Fibroblast of the aortic adventitia (primary cell): ENCODE measurements at places on chromosomes 12 and 14. TPM values are rescaled to one million over a fixed set of nuclear protein-coding genes. Genes with fewer than 3 reads are reported as not detected.

BDKRB2 gene
- total RNA-seq = 7.4 and 23.1 TPM in 2 replicates

ZC2HC1C gene
- 0.90 and 1.6 TPM in 2 replicates for total RNA-seq

PPFIBP1 gene
- 131 and 211 TPM in 2 replicates for total RNA-seq

GRCh38 chr12:115953450-115953849 is 324.0 kb downstream of the MED13L start:
- DNase-seq = no peak

- no peak for DNase-seq
Measured at GRCh38 chr14:103543721-103544387, 14.9 kb downstream of the TRMT61A start.

DNA sequence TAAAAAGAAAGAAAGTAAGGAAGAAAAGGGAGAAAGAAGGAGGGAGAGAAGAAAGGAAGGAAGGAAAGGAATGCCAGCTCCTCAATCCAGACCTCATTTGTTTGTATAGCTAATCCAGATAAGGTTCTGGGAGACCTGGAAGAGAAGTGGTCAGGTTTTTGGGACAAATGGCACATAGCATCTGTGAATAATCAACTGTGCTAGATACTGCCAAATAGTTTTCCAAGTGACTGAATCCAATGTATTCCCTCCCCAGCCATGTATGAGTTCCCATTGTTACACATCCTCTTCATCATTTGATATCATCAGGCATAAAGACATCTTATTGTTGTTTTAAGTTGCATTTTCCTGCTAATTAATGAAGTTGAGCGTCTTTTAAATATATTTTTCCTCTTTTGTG is 18.6 kb upstream of the PTGR2 start:
- peak; percentile 93 for DNase-seq

DNA sequence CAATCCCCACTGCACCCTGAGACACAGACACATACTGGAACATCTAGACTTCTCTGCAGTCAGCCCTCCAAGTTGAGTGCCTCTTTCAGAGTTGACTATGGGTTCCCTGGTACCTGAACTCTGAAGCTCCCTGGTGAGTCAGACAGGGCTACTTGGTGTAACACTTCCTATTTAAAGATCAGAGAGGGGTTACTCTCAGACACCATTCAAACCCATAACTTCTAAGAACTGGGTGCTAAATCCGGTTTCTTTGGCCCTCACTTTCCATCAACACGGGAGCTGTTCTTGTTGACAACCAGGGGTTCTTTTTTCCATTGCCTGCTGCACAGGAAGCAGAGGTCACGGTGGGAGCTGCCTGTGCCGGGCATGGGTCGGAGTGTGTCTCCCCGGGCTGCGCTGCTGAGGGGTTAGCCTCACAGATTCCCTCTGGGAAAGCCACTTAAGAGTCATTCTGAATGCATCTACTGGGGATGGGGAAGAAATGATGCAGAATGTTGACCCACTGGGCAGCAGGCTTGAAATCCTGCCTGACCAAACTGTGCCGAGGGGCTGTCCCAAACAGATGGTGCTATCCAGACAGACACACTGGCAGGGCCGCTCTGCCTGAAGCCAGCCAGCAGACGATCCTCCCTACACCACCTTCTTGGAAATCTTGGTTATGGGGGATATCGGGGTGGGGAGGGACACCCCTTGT is 74.1 kb downstream of the PITPNM2 start:
- DNase-seq = no peak

DNA sequence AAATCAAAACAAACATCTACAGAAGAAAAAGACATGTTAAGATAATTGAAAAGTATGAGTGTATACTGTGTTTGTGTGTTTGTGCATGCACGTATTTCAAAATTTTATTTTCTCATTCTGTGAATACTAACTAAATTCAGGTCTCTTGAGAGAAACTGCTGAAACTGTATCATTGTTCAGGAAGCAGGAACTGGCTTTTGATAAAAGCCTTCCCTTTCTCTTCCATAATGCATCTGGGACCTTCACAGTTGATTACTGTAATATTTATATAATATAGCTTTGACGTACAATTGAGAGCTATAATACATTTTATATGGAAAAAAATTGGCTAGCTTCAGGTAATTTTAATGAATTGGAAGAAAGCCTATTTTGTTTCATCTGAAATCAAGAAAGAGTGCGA is 993.5 kb downstream of the SLC6A15 start:
- DNase-seq = no peak

- DNase-seq = no peak
Measured at GRCh38 chr14:68921666-68922065, 57.4 kb downstream of the ACTN1 start.

GRCh38 chr12:54266852-54267251 is 13.1 kb downstream of the CBX5 start:
- peak; percentile 23 for DNase-seq

GRCh38 chr12:95115641-95116040 is 42.2 kb upstream of the NR2C1 start:
- DNase-seq = no peak

DNA sequence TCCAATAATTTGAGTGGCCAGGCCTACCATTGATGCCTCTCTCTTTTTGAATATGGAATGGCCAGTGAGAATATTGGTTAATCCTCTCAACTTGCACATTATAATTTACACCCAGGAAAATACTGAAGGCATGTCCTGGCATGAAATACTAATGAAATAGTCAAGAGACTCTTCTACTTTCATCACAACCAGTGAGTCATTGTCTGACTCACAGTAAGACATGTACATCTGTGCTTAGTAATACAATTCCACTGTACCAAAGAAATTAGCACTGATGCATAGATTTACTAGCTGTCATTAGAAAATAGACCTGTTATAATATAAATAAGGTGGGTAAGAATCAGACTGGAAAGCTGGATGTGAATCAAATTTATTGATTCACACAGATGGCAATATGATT is 31.6 kb downstream of the KCNC2 start:
- peak; percentile 90 for DNase-seq
